Activated naive CD8-positive, alpha-beta T cell treated with anti-CD3 and anti-CD28 coated beads for 36 hours (primary cell): ENCODE measurements at places on chromosomes 2 and 18.

GRCh38 chr2:223545830-223546229 lies 56.3 kb downstream of the SCG2 start:
- no peak for DNase-seq

- DNase-seq = no peak
Measured at GRCh38 chr18:8326763-8327394, 282.4 kb upstream of the RAB12 start.

DNA sequence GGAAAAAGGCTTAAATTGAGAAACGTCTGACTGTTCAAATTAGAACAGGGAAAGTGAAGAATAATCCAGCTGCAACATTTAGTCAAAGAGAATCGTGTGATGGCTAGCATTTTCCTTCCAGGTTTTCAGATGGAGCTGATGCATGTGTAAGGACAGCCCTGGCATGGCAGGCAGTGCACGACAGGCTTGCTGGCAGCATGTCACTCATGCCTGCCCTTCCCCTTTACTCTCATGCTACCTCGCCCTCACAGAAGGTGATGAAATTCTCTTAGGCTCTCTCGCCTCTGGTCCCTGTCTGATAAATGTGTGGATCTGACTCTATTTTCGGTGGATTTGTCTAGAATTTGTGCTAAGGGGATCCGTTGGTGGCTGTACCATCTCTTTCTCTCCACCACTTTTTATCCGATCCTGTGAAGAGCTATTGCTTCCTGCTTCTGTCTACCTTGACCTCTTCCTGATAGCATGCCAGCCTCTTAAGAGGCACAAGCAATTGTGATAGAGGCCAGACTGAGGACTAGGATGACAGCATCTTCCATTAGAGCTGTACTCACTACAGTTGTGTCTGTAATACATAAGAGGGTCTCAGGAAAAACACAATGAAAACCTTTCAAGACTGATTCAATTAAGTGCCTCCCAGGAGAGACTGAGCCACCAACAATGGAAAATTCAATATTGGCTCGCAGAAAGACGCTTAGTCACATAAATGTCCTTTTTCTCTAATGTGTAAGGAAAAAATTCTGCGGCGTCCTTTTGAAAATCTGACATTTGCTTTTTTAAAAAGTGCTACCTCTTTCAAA lies 65.6 kb upstream of the NOSTRIN start:
- DNase-seq = no peak

- no peak for DNase-seq
Measured at GRCh38 chr2:3134026-3134571, 243.5 kb downstream of the EIPR1 start.

DNA sequence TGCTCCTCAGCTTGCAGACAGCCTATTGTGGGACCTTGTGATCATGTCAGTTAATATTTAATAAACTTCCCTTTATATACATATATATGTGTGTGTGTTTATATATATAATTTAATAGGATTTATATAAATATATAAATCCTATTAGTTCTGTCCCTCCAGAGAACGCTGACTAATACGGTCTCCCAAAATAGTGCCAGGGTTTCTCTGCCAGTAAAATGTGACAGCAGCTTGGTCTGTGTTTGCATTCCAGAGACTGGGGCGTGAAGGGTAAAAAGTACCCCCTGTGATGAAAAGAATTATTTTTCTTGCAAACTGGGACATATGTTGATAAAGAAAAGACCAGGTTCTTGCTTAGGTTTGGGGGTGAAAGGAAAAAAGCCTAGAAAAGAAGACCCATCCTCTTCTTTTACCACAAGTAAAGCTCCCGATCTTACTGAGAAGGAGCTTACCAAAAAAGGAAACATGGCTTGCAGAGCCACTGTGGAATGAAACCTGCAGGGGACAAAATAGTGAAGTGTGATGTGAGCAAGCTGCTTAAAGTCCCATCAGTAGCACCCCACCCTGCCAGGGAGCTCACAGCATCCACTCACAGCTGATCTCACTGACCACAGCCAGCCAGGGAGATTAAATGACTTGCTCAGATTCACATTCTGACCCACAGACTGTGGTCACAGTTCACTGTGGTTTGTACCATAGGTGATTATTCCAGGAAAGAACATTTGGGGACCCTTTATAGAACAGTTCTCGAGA lies 110.9 kb upstream of the RMP24 start:
- no peak for DNase-seq

DNA sequence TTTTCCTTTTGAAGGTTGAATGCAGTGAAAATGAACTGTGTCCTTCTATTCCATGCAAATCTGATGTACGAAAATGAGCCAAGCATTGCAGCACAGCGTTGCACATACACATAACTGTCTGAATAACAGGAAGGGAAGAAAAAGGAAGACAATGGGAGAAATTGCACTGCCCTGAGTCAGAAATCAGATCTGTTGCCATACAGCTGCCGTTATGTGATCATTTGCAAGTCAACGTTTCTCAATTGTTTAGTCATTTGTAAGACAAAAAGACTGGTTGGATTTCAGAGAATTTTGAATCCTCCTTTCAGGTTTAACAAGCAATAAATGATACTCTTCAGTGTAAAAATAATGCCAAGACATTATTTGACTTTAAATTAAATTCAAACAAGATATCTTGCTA lies 284.1 kb downstream of the DSEL start:
- DNase-seq = no peak

DNA sequence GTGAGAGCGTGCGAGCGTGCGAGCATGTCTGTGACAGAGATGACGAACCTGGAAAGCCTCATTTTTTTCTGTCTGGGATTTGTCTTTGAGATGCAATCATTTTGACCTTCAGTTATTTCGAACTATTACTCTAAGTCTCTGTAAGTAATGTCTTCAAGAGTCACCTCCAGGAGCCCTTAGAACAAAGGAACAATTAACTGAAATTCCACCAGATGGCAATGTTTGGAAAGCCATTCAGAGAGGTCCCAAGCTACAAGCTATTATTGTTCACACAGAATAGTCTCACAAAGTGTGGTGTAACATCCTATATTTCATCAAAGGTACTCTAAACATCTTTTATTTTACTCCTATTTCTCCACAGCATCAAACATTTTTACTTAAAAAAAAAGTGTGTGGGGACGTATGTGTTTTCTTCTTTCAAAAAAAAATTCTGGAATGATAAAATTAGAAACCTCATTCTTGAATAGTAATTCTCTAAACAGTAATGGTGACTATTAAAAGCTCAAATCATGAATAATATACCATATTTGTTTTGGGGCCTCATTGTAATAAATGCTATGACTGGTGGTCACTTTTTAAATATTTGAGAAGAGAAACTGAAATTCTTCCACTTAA lies 35.1 kb upstream of the MAPRE2 start:
- DNase-seq = no peak

DNA sequence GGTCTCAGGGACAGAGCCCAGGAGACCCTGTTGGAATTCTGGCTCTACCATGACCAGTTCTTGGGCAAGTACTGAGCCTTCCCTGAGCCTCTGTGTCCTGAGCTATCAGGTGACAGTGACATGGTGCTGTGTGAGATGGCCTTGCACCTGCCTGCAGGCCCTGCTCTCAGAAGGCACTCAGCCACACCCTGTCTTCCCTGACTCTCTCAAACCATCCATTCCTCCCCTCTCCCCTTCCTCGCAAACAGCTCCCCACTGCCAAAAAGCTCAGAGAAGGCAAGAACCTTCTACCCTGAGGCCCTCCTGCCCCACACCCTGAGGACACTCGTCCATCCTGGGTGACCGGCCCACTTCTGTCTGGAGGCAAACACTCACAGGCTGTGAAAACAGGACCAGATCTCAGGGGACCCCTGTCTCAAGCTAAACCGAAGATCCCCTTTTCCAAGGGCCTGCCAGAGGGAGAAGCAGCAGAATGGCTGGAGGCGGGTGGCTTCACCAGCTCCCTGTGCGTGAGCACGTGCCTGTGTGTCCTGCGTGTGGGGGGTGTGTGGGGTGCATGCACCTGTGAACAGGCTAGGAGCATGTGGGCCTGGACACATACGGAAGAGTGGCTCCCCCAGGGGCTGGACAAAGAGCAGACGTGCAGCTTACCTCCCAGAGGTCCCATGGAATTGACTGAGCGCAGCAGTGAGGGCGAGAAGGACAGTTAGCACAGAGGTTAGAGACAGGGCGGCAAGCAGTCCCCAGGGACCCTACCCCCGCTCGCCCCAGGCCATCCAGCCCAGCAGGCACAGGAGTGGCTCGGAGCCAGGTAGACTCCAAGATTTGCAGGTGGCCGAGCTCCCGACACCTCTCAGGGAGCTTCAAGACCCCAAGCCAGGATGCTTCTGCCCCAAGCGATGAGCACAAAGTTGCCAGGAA lies 53.9 kb downstream of the BIN1 start:
- DNase-seq = no peak

GRCh38 chr2:7428454-7429204 lies 511.4 kb downstream of the RNF144A start:
- DNase-seq = no peak

DNA sequence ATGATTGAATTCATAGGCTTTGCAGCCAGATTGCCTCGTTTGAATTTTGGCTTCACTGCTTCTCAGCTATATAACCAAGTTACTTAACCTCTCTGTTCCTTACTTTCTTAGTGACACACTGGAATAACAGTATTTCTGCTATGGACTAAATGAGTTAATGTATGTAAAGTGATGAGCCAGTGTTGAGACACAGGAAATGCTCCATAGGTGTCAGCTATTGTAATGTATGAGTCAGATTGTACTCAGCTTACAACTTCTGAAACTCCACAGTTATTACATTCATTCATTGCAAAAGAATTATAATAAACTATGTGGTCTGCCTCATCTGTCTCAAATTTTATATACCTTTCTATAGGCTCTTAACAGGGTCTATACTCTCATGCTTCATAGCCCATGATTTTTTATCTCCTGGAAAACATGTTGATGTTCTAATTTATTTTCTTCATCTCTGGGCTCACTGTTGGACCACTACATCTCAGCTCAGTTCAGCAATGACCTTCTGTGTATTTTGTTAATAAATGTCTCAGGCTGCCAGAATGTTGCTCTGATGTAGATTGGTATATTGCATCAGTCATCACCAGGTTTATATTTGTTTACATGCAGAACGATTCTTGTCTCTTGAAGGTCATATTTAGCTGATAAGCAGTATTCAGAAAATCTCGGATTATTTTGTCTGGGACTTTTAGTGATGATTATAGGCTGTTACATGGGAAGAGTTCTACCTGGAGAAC lies 76.2 kb downstream of the MAP3K20 start:
- DNase-seq = no peak

- DNase-seq = no peak
Measured at GRCh38 chr2:22788749-22789327, 596.1 kb upstream of the KLHL29 start.

DNA sequence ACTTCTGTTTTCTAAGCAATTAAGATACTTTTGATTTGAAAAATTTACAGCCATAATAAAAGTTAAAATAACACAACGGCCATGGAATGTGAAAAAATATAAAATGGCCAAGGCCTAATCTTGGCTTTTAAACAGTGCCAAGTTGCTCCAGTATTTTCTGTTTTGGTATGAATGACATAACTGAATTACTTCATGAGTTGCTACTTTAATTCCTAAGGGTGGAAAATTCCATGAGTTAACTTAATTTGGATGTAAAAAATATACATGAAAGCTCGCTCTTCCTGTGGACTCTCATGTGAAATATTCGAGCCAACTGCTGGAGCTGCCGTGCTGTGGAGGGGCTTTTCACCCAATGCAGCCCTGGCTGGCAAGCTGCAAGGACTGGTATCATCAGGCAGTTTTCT lies 286.0 kb upstream of the CCDC68 start:
- no peak for DNase-seq

DNA sequence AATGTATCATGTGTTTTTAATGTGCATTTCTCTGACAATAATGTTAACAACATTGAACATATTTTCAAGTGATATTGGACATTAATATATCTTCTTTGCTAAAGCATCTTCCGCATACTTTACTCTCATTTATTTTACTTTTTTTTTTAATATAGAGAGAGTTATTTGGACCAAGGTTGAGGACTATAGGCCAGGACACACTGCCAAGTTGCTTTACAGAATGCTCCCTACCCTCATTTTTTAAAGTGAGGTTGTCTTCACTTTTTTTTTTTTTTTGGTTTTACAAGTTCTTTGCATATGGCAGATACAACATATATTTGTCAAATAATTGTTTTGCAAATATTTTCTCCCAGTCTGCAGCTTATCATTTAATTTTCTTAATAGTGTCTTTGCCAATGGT lies 201.8 kb downstream of the OSR1 start:
- DNase-seq = no peak

- no peak for DNase-seq
Measured at GRCh38 chr2:75570948-75571729, 10.4 kb upstream of the EVA1A start.

GRCh38 chr2:164697688-164698461 lies 76.6 kb upstream of the GRB14 start:
- DNase-seq = no peak

GRCh38 chr18:30359521-30359920 lies 683.0 kb downstream of the DSC3 start:
- DNase-seq = no peak

- DNase-seq = no peak
Measured at GRCh38 chr2:181431674-181432073, 25.5 kb upstream of the ITGA4 start.

- no peak for DNase-seq
Measured at GRCh38 chr2:15730545-15731212, 139.0 kb downstream of the DDX1 start.

DNA sequence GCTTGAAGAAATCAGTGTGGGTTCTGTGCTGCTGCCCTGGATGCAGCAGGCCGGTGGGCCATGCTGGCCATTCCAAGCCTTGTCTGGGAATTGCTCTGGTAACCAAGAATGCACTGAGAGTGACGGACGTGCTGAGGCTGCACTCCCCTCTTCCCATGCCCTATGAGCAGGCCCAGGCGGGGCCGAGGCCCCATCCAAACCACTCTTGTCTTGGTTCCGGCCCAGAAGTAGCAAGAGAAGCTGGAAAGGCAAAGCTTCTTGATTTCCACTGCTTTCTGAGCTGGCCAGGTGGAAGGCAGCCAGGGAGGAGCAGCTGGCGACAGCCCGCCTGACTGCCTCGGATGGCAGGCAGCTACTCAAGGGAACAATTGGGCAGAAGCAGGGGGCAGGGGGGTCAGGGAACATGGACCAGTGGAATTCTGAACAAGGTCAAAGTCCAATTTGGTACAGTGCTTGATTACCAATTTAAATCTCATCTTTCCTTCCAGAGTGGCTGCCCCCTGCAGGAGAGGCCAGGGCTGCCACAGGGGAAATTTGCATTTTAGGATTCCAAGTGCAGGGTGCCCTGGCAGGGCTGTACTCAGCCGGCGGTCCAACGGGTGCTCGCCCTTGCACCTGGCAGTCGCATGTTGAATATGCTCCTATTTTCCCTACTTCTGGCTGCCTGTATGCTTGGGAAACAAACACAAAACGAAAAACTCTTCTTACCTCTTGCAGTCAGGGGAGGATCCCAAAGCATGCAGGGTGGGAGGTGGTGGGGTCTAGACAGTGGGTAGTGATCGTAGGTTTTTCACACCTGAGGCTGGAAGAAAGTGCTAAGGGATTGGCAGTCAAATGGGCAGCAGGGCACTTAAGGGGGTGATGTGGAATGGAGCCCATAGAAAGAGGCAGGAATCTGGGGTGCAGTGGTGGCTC lies 67.3 kb downstream of the LIPG start:
- DNase-seq = no peak

GRCh38 chr18:58861861-58862301 lies 2.8 kb upstream of the ZNF532 start:
- DNase-seq = no peak

GRCh38 chr18:69469444-69469919 lies 68.8 kb downstream of the DOK6 start:
- peak; percentile 46 for DNase-seq
